ENCODE measurements at places on chromosomes 2 and 18.

- no peak for DNase-seq
These were observed 175.6 kb downstream of the EN1 start for GRCh38 chr2:118671701-118672454.

- DNase-seq = no peak
These were observed 79.6 kb upstream of the LCLAT1 start for GRCh38 chr2:30367232-30368070.

- DNase-seq = no peak
These were observed 1.3 kb upstream of the ANKRD12 start for GRCh38 chr18:9135081-9135911.

GRCh38 chr18:55592106-55592505 is 4.1 kb upstream of the TCF4 start:
- no peak for DNase-seq

GRCh38 chr18:10374636-10375293 is 79.7 kb upstream of the APCDD1 start:
- DNase-seq = no peak

- DNase-seq = no peak
These were observed 31.3 kb upstream of the MSTN start for GRCh38 chr2:190093793-190094192.
